Activated T-helper 1 cell treated with anti-CD3 and anti-CD28 coated beads, Interleukin-12 subunit alpha, Interleukin-12 subunit beta, Interleukin-2, Interleukin-4 antibody, amounts not matched to agents 30 ng/mL and 10 ng/mL and 1 ng/mL, durations not matched to agents 14 hours and 24 hours and 36 hours (primary cell): ENCODE measurements at places on chromosomes 5 and 9. TPM values are rescaled to one million over a fixed set of nuclear protein-coding genes. Genes with fewer than 3 reads are reported as not detected.
A peak's percentile ranks its signal among the peaks of the same experiment; 100 is the strongest.

DNA sequence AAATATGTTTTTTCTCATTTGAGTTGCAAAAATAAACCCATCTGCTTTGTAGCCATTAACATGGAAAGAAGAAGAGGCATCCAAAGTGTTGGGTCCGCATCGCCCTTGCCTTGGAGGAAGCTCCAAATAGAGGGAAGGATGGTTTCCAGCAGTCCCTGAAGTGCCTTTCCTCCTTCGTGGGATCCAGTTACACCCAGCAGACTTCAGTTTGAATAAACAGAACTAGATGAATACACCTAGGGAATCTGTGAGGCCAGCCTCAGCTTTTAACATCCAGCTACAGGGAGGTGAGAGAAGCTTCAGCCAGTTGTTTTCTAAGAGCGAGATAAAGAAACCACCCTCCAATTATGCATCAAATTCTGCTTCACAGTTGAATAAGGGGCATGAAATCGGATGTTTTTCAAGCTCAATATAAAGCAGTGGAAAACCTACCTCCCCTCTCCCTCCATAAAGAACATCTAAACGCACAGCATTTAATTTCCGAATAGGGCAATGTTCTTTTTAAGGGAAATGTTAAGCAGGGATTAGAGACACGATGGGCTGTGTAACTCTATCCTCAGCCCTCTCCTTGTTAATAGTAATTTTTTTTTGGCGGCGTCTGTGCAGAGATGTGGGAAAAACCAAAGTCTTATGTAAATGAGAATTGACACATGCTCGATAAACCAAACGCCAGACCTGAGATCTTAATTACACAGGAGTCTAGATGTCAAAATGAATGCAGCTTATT is 264.7 kb downstream of the SLIT3 start:
- no peak overlapping the region for H3K4me3 ChIP-seq
- peaks cover 5% of the 10 kb centered on the region for H3K27me3 ChIP-seq

DNA sequence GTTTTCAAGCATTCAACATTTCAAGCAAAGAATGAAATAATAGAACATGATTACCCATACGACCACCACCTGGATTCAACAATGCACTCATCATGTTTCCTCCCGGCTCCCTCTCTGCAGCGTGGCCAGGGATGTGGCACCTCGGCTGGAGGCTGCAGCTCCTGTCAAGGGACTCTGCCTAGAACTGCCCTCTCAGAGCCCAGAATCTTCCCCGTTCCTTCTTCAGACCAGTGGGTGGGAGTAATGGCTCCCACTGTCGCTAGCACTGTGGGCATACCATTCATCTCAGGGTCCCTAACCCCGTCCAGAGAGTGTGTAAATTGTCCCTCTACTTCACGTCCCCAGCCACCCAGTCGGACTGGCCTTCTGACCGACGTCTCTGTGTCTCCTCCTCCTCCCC is 118.6 kb upstream of the COL5A1 start:
- no peaks in the 10 kb centered on the region for H3K27me3 ChIP-seq
- no peak overlapping the region for H3K27ac ChIP-seq
- H3K36me3 ChIP-seq: no peaks in the 10 kb centered on the region
- H3K4me1 ChIP-seq: no peaks in the 10 kb centered on the region
- H3K4me3 ChIP-seq: no peak overlapping the region
- no peak for DNase-seq

Gene FBP2
- total RNA-seq: not detected in 2 replicates

DNA sequence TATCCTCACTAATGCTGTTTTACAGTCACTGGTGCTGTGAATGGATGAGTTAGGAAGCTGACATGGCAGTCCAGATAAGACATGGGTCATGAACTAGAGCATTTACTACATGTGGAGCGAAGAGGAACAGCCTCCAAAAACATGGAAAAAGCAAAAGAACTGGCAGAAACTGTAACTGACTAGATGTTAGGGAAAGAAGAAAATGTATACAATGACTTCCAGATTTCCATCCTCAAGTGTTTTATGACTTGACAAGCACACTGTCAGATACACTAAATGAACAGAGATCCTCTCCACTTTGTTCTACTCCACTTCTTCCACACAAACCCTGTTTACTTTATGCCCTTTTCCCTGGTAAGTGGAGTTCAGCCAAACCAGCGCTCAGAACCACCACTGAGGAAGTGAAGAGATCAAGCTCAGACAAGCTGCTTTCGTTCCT is 11.5 kb downstream of the HMGCS1 start:
- DNase-seq: no peak
- no peak overlapping the region for H3K4me3 ChIP-seq
- H3K27ac ChIP-seq: peak overlapping the region; percentile 65
- H3K4me1 ChIP-seq: peaks cover 59% of the 10 kb centered on the region
- no peaks in the 10 kb centered on the region for H3K27me3 ChIP-seq

DNA sequence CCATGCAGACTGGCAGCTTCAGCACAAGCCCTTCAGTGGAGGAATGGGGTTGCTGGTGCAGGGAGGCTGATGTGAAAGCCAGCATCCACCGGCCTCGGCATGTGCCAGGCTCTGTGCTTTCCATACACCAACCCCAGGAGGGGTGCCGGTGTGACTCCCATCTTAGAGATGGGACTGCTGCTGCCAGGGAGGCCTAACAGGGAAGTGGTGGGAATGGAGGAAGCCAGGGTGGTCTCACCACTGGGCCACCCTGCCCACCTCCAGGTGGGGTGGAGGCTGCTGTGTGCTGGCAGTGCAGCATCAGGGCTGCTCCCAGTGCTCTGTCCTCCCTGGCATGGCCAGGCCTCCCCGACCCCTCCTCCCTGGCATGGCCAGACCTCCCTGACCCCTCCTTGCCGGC is 32.8 kb upstream of the PITX1 start:
- no peak overlapping the region for H3K4me3 ChIP-seq
- no peak for DNase-seq
- no peaks in the 10 kb centered on the region for H3K36me3 ChIP-seq
- no peaks in the 10 kb centered on the region for H3K27me3 ChIP-seq

Gene TEX53
- not detected in 2 replicates for total RNA-seq

- H3K27ac ChIP-seq: no peak overlapping the region
- H3K27me3 ChIP-seq: no peaks in the 10 kb centered on the region
- H3K4me3 ChIP-seq: no peak overlapping the region
- DNase-seq: no peak
Measured at GRCh38 chr9:20505574-20505973, 116.7 kb downstream of the MLLT3 start.

- DNase-seq: no peak
- peaks cover 3% of the 10 kb centered on the region for H3K36me3 ChIP-seq
- no peaks in the 10 kb centered on the region for H3K4me1 ChIP-seq
- no peak overlapping the region for H3K4me3 ChIP-seq
- H3K27ac ChIP-seq: no peak overlapping the region
Measured at GRCh38 chr5:36705055-36705454, 98.6 kb downstream of the SLC1A3 start.

GRCh38 chr9:79111653-79112052 is 460.1 kb upstream of the TLE4 start:
- no peaks in the 10 kb centered on the region for H3K27me3 ChIP-seq
- H3K27ac ChIP-seq: no peak overlapping the region
- no peaks in the 10 kb centered on the region for H3K36me3 ChIP-seq
- DNase-seq: no peak
- no peaks in the 10 kb centered on the region for H3K4me1 ChIP-seq

Gene AMACR
- 6.8 and 7.1 TPM in 2 replicates for total RNA-seq

DNA sequence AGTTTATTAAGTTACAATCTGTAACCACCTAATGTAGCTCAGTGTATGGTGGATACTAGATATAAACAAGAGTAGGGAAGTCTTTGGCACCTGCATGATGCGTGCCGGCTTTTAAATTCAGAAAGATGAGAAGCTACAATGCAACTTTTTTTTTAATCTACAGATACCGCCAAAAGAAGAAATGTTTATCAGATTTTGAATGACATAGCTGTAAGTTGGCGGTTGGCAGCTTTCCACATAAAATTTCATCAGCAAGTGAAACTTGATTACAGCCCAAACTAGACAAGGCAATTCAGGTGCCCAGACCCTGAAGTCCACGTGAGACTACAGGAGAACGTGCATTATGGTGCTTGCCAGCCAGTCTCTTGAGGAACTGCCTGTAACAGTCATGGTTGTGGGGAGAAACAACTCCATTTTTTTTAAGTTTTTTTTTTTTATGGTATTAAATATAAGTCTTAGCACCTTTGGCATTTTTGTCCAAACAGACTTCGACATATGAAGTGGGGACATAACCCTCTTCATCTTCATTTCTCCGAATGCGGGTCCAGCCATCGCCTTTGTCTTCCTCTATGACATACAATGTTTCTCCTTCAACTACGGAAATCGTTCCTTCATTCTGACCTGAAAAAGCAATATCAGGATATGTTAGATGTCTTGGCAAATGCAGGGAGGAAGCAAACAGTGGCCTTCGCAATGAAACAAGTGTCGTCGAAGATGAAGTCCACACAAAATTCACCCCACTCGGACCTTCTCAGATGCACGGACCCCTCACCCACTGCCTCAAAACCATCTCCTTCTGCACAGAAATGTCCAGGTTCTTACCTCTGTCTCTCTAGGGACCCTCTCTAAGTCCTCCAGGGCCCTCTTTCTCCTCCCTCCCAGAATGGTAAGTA is 60.4 kb downstream of the USP20 start:
- peak overlapping the region; percentile 89 for H3K27ac ChIP-seq
- H3K27me3 ChIP-seq: no peaks in the 10 kb centered on the region
- peaks cover 73% of the 10 kb centered on the region for H3K4me1 ChIP-seq
- DNase-seq: no peak
- H3K4me3 ChIP-seq: peak overlapping the region; percentile 55

Gene TUSC1
- 0.47 and 0.62 TPM in 2 replicates for total RNA-seq

- no peak overlapping the region for H3K4me3 ChIP-seq
- no peaks in the 10 kb centered on the region for H3K36me3 ChIP-seq
- no peak for DNase-seq
- no peaks in the 10 kb centered on the region for H3K27me3 ChIP-seq
Measured at GRCh38 chr5:75072061-75072460, 19.7 kb upstream of the GCNT4 start.

DNA sequence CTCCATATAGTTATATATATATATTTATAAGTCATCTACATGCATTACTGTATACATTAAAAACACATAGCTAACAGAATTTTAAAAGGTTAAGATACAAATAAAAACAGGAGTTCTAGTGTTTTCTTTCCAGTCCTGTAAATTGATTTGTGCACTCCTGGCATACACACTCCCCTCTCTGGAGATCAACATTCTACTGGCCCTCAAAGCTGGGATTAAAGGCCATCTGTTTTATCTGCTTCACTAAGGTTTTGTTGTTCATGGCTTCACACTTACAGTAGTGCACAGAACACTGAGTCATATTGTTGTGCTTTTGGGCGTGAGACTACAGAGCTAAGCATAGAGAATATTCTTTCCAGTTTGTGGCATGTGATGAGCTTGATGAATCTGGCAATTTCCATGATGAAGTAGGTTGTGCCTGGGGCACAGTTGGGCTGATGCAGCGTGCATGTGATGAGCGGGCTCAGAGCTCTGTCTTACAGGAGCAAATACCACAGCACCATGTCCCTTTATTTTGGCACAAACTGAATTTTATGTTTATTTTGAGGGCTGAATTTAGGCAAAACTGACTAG is 98.2 kb downstream of the TAF11L14 start:
- H3K27ac ChIP-seq: no peak overlapping the region
- no peak for DNase-seq
- no peaks in the 10 kb centered on the region for H3K36me3 ChIP-seq
- H3K27me3 ChIP-seq: no peaks in the 10 kb centered on the region
- H3K4me3 ChIP-seq: no peak overlapping the region

DNA sequence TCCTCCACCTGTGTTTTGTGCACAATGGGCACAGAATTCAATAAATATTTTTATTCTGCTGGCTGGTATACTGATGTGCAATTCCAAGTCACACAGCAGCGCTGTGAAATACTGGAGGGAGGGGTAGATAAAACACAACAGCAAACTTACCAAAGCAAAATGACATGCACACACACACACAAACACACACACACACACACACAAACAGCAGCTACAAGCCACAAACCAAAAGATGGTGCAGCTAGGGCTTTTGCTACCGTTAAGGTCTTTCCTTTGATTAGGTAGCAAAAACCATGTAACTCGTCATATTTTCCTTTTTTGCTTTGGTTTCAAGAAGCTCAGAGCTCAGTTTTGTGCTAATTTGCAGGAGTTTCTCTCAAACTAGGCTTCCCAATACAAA is 1.8 kb upstream of the TBCA start:
- peaks cover 35% of the 10 kb centered on the region for H3K4me1 ChIP-seq
- H3K27ac ChIP-seq: no peak overlapping the region
- DNase-seq: no peak
- peaks cover 15% of the 10 kb centered on the region for H3K36me3 ChIP-seq
- H3K27me3 ChIP-seq: peaks cover 4% of the 10 kb centered on the region
